ENCODE measurements at places on chromosomes 13 and 19.

- DNase-seq: no peak
These were observed 223.5 kb upstream of the MAB21L1 start for GRCh38 chr13:35699825-35700510.

DNA sequence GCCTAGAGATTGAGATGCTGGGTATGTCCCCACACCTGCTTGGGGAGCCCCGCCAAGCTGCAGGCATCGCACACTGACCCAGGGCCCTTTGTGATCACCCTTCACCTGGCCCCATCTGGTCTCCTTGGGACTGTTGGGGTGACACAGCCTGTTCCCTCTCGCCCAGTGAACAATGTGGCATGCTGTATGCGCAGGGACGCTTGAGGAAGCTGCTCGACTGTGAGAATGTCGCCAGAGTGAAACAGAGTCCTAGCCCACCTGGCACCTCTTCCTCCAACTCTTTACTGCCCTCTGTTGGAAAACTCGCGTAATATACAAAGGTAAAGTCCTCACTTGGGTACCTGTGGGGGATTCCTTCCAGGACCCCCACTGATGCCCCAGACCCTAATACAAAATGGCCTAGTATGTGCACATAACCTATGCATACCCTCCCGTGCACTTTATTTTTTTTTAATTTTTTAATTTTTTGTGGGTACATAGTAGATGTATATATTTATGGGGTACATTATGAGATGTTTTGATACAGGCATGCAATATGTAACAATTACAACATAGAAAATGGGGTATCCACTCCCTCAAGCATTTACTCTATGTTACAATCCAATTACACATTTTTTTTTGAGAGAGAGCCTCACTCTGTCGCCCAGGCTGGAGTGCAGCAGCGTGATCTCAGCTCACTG, 9.0 kb downstream of the BLOC1S3 start:
- no peak for DNase-seq

- no peak for DNase-seq
These were observed 12.7 kb downstream of the SLC27A1 start for GRCh38 chr19:17482877-17483604.

DNA sequence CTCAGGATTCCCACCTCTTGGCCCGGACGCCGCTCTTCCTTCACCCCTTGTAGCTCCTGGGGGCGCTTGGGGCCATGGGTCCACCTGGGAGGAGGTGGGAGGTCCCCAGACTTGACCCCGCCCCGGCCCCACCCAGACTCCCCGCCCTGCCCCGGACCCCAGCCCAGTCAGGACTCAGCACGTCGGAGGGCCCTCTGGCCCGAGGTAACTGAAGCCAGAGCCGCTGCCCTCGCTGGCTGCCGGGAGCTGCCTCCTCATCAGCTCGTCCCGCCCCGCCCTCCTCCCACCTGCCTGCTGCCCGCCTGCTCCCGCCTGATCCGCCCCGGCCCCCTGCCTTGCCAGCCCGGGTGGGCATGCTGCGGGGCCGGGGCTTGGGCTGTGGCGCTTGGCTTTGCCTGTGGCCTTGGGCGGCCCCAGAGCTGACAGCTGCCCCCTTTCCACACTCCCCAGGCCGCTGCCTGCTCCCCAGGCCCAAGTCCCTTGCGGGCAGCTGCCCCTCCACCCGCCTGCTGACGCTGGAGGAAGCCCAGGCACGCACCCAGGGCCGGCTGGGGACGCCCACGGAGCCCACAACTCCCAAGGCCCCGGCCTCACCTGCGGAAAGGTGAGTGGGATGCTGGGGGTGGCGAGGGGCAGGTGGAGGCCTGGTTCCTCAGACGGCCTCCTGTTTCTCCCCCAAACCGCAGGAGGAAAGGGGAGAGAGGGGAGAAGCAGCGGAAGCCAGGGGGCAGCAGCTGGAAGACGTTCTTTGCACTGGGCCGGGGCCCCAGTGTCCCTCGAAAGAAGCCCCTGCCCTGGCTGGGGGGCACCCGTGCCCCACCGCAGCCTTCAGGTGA, 9.4 kb downstream of the ARHGAP33 start:
- no peak for DNase-seq

GRCh38 chr19:2591537-2592291, 110.8 kb downstream of the GNG7 start:
- DNase-seq: no peak

GRCh38 chr19:19752760-19753403, 20.0 kb upstream of the ZNF14 start:
- DNase-seq: no peak

- DNase-seq: no peak
These were observed 1.3 kb upstream of the RPS9 start for GRCh38 chr19:54199401-54199800.

- DNase-seq: no peak
These were observed 54.9 kb downstream of the SLITRK1 start for GRCh38 chr13:83827338-83827737.

- no peak for DNase-seq
These were observed 4.3 kb downstream of the LGALS14 start for GRCh38 chr19:39708594-39708993.

GRCh38 chr13:52845766-52846566, 2.5 kb downstream of the PCDH8 start:
- no peak for DNase-seq

GRCh38 chr13:31352467-31352866, 152.7 kb downstream of the B3GLCT start:
- no peak for DNase-seq

DNA sequence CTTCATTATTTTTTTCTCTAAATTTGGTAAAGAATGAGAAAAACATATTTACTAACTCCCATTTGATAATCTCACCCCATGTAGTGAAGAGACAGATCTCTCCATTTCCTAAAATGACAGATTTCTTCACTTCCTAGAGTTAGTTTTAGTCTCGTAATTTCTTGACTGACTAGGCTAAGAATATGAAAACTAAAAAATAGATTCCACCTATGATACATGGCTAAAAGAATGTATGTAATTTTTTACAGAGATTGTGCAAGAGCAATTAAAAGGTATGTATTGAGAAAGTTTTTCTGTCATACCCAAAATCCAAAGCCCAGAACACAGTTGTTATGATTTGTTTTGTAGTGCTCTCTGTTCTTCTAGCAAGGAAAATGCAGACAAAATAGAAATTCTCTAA, 9.5 kb downstream of the NALCN start:
- no peak for DNase-seq
